ENCODE measurements at places on chromosomes 5 and 9.

DNA sequence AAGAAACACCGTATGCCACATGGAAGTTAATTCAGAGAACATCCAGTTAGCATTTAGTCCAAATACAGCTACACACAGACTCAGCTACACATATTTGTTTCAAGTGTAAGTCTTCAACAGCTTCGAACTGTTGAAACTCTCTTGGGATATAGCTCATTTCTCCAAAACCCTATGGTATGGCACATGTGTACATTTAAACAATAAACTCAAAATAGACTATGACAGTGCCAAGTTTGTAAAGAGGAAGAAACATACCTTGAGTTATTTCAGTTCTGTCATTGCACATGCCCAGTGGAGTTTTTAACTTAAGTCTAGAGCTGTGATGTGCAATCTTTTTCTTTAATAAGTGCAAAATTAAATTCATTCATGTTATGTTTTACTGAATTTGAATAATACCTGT is 155.1 kb upstream of the RAI14 start:
- no peak for DNase-seq

GRCh38 chr9:131297903-131298302 is 8.4 kb downstream of the PLPP7 start:
- DNase-seq, result no peak

GRCh38 chr9:134125413-134126095 is 10.3 kb upstream of the WDR5 start:
- no peak for DNase-seq

DNA sequence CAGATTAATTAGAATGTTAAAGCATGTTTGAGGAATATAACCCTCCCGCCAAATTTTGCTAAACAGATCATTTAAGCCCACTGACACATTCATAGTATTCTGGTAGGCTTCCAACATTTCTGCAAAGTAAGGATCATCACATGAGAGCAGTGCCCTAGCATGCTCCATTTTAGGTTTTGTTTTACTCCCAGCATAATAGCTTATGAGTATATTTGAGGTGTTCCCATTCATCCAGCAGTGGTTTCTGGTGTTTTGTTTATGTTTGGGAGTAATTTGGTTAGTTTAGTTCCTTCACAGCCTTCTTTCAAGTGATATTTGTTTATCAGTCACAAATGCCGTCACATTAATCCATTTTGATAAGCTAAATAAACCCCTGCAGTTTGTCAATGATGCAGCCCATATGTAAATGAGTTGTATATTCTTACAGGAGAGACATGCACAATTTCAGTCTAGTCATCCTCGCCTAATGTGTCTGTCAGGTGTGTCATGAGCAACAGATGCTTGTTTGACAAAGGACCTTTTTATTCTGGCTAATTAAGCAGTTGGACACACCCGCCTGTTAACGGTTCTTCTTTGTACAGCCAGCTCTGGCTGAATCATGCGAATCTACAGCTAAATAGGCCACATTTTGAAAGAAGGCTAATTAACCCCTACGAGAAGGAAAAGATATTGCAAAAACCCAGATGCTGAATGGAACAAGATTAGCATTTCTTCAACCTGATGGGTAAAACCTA is 124.4 kb downstream of the RFX3 start:
- no peak for DNase-seq

DNA sequence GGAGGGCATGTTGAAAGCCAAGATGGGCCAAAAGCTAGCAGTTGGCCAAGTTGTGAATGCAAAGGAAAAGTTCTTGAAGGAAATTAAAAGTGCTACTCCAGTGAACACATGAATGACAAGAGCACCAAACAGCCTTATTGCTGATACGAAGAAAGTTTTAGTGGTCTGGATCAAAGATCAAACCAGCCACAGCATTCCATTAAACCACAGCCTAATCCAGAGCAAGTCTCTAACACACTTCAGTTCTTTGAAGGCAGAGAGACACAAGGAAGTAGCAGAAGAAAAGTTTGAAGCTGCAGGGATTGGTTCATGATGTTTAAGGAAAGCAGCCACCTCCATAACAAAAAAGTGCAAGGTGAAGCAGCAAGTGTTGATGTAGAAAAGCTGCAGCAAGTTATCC is 71.6 kb downstream of the ERCC6L2 start:
- no peak for DNase-seq

DNA sequence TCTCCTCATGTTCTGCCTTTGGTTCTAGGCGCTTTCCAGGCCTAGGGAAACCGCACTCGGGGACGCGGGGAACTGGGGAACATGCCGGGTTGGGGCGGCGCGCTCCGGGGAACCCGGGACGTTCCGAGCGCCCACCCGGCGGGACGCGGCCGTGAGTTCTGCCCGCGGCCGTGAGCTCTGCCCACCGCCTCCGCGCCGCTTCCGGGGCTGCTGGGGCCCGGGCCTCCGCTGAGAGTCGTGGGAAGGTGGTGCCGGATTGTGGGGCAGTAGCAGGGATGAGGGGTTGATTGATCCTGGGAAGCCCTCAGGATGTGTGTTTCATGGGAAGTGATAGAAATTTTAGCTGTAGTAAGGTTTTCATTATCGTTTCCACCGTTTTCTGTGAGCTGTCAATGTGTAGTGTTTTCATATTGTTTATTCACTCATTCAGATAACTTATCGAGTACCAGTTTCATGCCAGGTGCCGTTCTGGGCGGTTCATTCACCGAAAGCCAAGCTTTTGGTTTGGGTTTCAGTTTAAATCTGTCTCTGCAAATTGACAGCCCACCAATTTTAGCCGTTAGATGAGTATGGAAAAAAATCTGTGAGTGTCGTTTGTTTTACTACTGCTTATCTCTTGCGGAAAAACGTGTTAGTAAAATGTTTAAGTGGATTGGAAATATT is 657 bp downstream of the MTRR start:
- peak; percentile 46 for DNase-seq

- DNase-seq, result no peak
These were observed 414.9 kb upstream of the ACO1 start for GRCh38 chr9:31969552-31969951.

- DNase-seq, result no peak
These were observed 111.9 kb downstream of the PDE8B start for GRCh38 chr5:77322406-77322805.

GRCh38 chr5:137497396-137498290 is 1.5 kb downstream of the SPOCK1 start:
- DNase-seq, result no peak

DNA sequence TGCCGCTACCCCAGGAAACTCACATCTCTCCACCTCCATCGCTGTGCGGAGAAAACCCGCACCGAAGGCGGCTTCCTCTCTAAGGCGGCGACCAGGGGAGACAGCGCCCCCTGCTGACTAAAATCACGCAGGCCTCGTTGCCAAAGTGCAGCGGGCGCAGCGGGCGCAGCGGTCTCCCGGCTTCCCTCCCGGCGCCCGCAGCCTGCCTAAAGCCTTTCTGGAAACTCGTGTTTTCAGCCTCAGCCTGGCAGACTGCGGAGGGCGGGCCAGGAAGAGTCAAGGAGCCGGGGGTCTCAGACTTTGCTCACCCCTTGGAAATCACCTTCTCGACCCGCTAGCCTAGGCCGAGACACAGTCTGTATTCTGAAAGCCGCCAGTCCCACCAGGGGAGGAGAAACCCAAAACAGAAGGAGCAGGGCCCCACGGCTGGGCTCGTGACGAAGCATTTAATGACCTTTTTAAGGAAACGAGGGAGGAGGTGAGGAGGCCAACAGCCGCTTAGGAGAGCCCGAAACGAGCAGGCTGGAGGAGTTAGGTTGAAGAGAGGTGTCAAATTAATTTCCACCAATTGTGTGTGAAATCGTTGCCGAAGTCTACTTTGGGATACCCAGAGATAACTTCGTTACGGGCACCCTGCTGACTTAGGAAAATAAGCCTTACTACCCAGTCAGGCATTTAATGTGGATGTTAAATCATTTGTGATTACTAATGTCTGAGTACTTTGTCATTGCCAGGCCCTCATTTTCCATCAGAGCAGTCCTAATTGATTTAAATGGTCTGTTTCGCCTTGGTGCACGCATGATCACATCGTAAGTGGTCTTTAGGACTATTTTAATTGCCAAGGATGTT is 7.3 kb upstream of the FOXB2 start:
- peak; percentile 56 for DNase-seq

DNA sequence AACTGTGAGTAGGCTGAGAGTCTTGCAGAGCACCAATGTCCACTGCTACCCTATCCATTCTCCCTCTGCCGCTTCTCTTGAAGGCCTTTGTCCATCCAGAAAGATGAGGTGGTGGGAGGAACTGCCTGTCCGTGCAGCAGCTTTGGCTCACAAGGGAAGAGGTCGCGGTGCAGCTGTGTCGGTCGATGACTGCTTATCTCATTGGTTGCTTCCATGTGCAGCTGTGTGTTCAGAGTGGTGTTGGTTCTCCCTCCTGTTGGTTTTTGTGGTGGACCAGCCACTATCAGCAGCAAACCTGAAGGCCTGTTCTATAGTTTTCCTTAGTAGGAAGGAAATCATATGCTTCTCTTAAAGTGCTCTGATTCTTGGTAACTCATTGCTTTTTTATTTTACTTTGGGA is 40.7 kb downstream of the SPTAN1 start:
- DNase-seq, result no peak

GRCh38 chr5:172093965-172094364 is 87.5 kb upstream of the FBXW11 start:
- DNase-seq, result no peak

- DNase-seq, result peak; percentile 62
These were observed 98.8 kb downstream of the LHX2 start for GRCh38 chr9:124110307-124110915.

DNA sequence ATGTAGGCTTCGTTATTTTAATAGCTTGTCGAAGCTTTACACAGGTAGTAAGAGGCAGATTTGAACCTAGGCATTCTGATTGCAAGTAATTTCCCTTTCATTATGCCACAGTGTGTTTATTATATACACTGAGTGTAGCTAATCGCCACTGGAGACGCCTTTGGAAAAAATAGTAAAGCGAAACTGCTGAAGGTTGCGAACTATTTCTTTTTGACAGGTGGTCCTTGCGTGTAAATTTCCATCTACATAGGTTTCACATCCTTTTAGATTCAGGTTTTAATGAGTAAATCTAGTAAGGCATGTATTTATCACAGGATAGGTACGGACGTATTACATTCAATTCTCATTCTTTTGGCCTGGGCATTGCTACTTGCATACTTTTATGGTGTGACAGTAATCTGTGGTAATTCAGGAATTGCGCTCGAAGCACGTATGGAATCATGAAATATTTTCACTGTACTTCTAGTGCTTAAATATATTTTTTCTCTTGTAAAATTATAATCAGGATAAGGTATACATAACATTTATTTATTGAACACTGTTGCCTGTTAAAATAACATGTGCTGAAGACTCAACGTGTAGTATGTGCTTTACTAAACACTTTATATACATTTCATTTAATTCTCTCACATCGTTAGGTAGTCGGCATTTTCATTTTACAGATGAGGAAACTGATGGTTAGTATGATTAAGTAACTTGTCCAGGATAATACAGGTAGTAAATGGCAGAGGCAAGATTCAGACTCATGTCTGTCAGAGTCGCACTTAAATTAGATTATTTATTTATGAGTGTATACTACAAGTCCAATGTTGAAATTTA is 1.8 kb downstream of the MARCHF6 start:
- DNase-seq, result peak; percentile 67

- DNase-seq, result no peak
These were observed 102.7 kb upstream of the IER5L start for GRCh38 chr9:129280623-129281271.

DNA sequence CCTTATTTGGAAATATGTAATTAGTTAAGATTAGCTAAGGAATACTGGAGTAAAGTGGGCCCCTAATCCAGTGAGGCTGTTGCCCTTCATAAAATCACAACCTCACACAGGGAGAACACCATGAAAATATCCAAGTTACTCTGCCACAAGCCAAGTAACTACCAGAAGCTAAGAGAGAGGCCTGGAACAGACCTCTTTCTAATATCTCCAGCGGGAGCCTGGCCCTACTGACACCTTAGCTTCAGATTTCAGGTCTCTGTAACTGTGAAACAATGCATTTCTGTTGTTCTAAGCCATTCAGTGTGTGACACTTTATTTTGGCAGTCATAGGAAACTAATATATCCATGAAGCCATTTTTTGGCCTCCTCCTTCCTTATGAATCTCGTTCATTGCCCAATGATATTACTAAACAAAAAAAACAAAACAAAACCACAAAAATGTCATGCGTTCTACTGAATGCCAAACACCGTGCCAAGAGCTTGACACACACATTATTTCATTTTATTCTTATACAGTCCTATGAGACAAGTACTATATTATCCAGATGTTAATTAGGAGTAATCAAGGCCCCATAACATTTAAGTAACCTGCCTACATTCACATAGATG is 699.0 kb downstream of the MAT2B start:
- DNase-seq, result no peak

GRCh38 chr5:106522296-106522695 is 1148.4 kb downstream of the EFNA5 start:
- no peak for DNase-seq

DNA sequence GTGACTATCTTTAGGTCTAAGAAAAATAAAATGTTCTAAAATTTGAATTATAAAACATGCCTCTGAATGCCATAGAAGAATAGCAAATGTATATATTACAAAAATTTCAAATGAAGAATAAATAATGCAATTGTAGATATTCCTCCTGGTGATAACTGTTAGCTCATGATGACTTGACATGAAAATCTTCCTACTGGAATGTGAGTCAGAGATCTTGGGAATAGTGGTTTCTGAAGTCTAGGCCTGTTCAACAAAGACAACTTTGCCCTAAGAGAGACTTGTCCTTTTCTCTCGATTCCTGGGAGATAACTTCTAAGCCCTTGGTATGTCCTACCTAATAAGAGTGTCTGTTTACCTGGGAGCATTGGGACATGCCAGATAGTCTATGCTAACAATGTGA is 746.3 kb upstream of the RIOK2 start:
- no peak for DNase-seq

GRCh38 chr9:104915049-104915448 is 12.9 kb downstream of the ABCA1 start:
- DNase-seq, result no peak

DNA sequence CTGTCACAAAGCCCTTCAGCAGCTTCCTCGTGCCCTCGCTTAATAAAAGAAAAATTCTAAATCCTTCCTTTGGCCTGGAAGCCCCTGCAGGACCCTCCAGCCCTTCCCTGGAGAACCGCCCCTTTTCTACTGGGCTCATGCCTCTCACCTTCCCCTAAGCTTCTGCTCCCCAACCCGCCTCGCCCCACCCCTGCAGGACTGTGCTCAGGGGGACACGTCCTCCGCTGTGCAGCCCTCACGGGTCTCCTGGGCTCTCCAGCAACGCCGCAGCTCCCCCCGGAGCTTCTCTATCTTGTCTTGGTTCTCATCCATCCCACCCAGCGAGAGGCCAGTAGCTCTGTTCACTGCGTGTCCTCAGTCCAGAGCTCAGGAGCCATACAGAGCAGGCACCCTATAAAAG is 65.6 kb upstream of the SARDH start:
- no peak for DNase-seq

DNA sequence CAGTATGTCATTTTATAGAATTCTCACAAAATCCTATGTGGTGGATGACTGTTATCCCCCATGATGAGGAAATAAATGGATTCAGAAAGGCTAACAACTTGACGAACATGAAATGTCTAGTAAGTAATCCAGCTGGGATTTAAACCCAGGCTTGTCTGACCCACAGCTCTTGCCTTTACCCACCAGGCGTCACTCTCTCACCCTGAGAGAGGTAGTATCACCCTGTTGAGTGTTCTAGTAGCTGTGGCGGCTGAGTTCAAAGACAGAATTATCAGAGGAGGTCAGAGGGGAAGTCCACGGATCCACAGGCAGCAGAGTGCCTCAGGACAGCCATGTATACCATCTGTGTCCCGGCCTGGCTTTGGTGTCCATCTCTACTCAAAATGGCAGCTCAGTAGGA is 113.8 kb downstream of the ZNF462 start:
- DNase-seq, result peak; percentile 46

- no peak for DNase-seq
These were observed 9.9 kb upstream of the SPARC start for GRCh38 chr5:151696470-151697061.

GRCh38 chr9:120505186-120505585 is 74.8 kb downstream of the CDK5RAP2 start:
- DNase-seq, result no peak

Measured in GM12865 (cell line).